A549 treated with AZD2906 at 1 μM for 4 hours (cell line): ENCODE measurements at places on chromosomes 1 and 21. TPM values are rescaled to one million over a fixed set of nuclear protein-coding genes. Genes with fewer than 3 reads are reported as not detected.

KCNA10 gene
- not detected in 5 replicates for total RNA-seq

SHC1 gene
- total RNA-seq, result 219 to 266 TPM (median 254 TPM) in 5 replicates

PLA2G2A gene
- not detected in 5 replicates for total RNA-seq

RASSF5 gene
- 0.77 to 1.1 TPM (median 0.97 TPM) in 5 replicates for total RNA-seq

ADCY10 gene
- total RNA-seq, result 0.02 to 0.13 TPM (median 0.07 TPM) in 4 of 5 replicates, not detected in the other

KCNK2 gene
- total RNA-seq, result 0.02 to 0.08 TPM (median 0.05 TPM) in 4 of 5 replicates, not detected in the other

MRPS14 gene
- total RNA-seq, result 15.8 to 25.5 TPM (median 24.7 TPM) in 5 replicates

UBE2Q1 gene
- total RNA-seq, result 49.4 to 65.4 TPM (median 58.8 TPM) in 5 replicates

ETNK2 gene
- total RNA-seq, result 21.2 to 27.6 TPM (median 23.9 TPM) in 5 replicates
